ENCODE measurements at places on chromosomes 7 and 10. TPM values are rescaled to one million over a fixed set of nuclear protein-coding genes. Genes with fewer than 3 reads are reported as not detected.

Gene HOXA4
- total RNA-seq, result 0.15 TPM

Gene MYH16
- total RNA-seq, result not detected

Gene OR9A2
- total RNA-seq, result not detected

Gene CYCS
- total RNA-seq, result 711 TPM

Gene CFAP46
- 1.5 TPM for total RNA-seq

Gene VDAC2
- 493 TPM for total RNA-seq

Gene ANKRD1
- 1,326 TPM for total RNA-seq

Gene CYP26C1
- not detected for total RNA-seq

Gene PHYHIPL
- not detected for total RNA-seq

Gene AUTS2
- 7.9 TPM for total RNA-seq

Gene HYAL4
- not detected for total RNA-seq

Gene ZSCAN25
- total RNA-seq, result 8.3 TPM

Gene SPDYE9
- not detected for total RNA-seq

Gene TRDMT1
- total RNA-seq, result 3.8 TPM
